ENCODE measurements at places on chromosomes 5 and 9.

GRCh38 chr9:16145196-16145950 lies 592.5 kb downstream of the CCDC171 start:
- no peak for DNase-seq

DNA sequence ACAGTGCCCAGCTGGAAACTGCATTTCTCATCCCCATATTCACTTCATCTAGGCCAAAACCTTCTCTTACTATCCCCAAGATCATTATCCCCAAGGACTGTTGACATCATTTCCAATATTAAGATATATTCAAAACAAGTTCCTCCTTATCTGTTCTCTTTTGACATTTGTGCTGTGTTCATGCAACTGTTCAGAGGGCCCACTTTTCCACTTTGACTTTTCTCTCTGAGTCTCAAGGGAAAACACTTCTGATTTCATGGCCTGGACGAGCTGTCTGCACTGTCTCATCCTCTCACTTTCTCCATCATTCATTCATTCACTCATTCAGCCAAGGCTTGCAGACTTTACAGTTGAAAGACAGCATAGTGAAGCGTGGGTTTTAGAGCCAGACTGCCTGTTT lies 173.7 kb upstream of the DAPK1 start:
- DNase-seq, result no peak

- no peak for DNase-seq
Measured at GRCh38 chr5:150323092-150323491, 20.4 kb upstream of the ARSI start.

DNA sequence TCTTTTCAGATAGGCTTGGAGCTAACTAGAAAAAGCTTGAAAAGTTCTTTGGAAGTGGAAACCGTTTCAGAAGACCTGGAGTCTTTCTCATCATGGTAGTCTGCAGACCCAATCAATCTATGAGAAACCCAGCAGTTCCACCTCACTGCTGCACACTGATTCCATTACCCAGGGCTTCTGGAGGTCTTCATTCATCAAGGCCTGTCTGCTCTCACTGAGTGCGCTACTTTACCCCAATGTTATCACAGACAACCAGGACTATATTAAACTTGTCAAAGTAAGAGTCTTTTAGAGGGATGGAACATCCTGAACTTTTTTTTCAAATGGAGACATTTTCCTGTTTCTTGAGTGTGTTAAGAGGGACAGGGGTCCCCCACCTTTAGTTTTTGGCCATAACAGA lies 93.1 kb downstream of the BOD1 start:
- no peak for DNase-seq

- no peak for DNase-seq
Measured at GRCh38 chr5:81759632-81760005, 8.7 kb upstream of the SSBP2 start.

- DNase-seq, result no peak
Measured at GRCh38 chr9:101421653-101422065, 13.9 kb downstream of the ALDOB start.

Data from NCI-H510A (cell line).